ENCODE measurements at places on chromosomes 11 and 22. TPM values are rescaled to one million over a fixed set of nuclear protein-coding genes. Genes with fewer than 3 reads are reported as not detected.

KREMEN1 gene
- polyA plus RNA-seq, result 97.6 TPM

TMPRSS13 gene
- 0.12 TPM for polyA plus RNA-seq

GRCh38 chr11:9146477-9146876, 55.1 kb upstream of the SCUBE2 start:
- no peak for DNase-seq

FAM180B gene
- polyA plus RNA-seq, result 2.7 TPM

DNA sequence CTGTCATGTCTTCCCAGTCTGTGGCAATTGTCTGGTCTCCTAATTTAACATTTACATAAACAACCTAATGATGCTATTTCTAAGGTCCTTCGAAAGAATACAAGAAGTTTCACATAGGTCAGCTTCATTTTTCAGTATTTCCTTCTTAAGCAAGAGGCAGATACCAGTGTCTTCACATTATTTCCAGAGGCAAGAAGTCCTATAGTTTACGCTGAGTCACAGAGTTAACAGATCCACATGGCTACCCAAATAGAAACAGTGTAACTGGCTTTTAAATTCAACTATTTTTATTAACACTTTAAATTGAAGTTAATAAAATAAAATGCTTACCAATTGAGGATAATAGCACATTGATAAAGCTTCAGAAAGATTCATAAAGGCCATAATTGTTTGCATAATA, 10.9 kb downstream of the PRRG4 start:
- DNase-seq, result no peak

GRCh38 chr11:126280595-126280994, 2.3 kb upstream of the TIRAP start:
- no peak for DNase-seq

NRIP3 gene
- 1.2 TPM for polyA plus RNA-seq

- no peak for DNase-seq
These were observed 22.7 kb downstream of the CBX7 start for GRCh38 chr22:39129746-39130145.

PGA5 gene
- polyA plus RNA-seq, result 1.0 TPM

Data from muscle of back (tissue), 13 donors.